ENCODE measurements at places on chromosomes 6 and 20.
A peak's percentile ranks its signal among the peaks of the same experiment; 100 is the strongest.

GRCh38 chr20:21529863-21530262, 16.0 kb upstream of the NKX2-2 start:
- peak; percentile 85 for DNase-seq

GRCh38 chr20:41483553-41483930, 116.9 kb upstream of the EMILIN3 start:
- DNase-seq, result no peak

DNA sequence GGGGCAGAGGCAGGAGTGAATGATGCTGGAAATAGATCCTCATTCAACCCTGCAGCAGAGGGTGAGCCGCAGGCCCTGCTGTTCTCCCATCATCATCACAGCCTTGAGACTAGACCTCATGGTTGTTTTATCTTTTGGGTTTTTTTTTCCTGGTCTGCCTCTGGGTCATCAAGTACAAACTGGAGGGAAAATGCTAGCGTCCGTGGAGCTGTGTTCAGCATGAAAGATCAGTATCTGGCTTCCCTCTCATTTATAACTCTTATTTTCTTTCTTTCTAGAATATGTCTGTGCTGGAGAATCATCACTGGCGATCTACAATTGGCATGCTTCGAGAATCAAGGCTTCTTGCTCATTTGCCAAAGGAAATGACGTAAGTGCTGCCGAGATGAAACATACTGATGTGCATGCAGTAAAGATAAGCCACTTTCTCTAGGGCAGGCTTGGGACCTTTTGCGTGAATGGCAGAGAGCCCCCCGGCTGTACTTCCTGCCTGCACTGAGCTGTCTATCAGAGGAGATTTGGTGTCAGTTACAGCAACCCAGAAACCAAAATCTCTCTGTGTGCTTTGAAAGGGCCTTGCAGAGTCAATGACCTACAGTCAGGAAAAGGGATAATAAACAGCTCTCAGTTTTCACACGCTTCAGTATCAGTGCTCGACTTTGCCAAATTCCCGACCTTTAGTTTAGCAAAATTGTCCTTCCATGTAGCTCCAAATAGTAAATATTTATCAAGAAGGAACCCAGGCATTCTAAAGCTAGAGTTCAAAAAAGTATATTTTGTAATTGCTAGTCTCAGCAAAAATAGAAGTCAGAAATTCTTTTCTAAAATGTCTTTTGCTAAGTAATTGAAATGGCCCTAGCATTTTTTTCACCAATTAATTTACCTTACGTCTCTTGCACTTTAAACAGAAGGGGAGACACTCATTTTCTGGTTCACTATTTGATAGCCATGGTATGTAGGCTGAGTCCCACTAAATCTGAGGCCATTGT, 76.3 kb downstream of the MTFR2 start:
- no peak for DNase-seq

GRCh38 chr6:36277946-36278470, 8.1 kb downstream of the PNPLA1 start:
- DNase-seq, result no peak

GRCh38 chr6:55448451-55448850, 121.2 kb downstream of the GFRAL start:
- DNase-seq, result no peak

DNA sequence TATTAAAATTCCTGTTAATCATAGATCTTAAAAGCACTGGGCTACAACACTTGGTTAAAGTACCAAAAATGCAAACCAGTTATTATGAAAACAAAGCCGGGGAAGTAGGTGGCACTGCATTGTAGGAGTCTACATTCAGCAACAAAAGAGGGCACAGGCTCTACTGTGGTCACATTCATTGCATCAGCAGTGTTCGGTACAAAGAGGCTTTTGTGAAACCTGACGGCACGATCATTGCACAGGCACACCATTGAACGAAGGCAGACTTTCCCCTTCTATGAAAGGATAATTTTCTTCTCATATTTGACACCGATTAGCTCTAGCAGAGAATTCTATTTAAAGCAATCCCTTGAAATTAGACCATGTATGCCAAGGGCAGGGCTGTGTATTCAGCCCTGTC, 44.6 kb upstream of the AGPAT4 start:
- DNase-seq, result no peak

GRCh38 chr6:3368685-3369084, 88.2 kb downstream of the SLC22A23 start:
- no peak for DNase-seq

DNA sequence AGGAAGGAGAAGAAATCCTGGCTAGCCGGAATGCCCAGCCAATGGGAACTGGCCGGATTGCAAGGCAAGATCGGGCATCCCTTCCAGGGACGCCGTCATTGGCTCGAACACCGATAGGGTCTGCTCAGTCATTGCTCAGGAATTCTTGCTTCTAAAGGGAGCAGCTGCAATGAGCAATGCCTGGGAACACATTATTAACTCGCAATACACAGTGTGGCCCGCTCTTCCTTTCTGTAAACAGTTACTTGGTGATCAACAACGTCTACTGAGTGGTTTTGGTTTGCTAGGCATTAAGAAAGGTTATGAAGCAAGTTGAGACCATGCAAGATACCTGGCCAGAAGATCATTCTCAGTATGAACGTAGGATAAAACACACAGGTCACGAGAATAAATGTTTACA, 165.4 kb upstream of the CITED2 start:
- DNase-seq, result no peak
